ENCODE measurements at places on chromosomes 11 and 22. TPM values are rescaled to one million over a fixed set of nuclear protein-coding genes. Genes with fewer than 3 reads are reported as not detected.

Gene RCOR2
- 0.56 TPM for polyA plus RNA-seq

Gene WBP2NL
- 0.45 TPM for polyA plus RNA-seq

Gene C1QTNF5
- polyA plus RNA-seq = 13.1 TPM

Gene SCGB1A1
- polyA plus RNA-seq = 0.82 TPM

Gene CARD18
- not detected for polyA plus RNA-seq

Gene ZP1
- 1.5 TPM for polyA plus RNA-seq

Gene NECTIN1
- 3.9 TPM for polyA plus RNA-seq

Gene ROM1
- 3.6 TPM for polyA plus RNA-seq

Gene PRAME
- polyA plus RNA-seq = 0.10 TPM

Gene GP1BB
- 3.6 TPM for polyA plus RNA-seq

Gene CYB5R2
- polyA plus RNA-seq = 10.4 TPM

Gene MMP1
- 0.09 TPM for polyA plus RNA-seq

Gene RHOD
- 26.5 TPM for polyA plus RNA-seq

Gene DEUP1
- not detected for polyA plus RNA-seq

Gene TRIM29
- 1.8 TPM for polyA plus RNA-seq

Gene TRIM51
- polyA plus RNA-seq = not detected

Gene CCDC15
- polyA plus RNA-seq = 0.60 TPM

Gene VPS51
- polyA plus RNA-seq = 109 TPM

All from adipose tissue (tissue), 3 donors.